ENCODE measurements at places on chromosomes 11 and 22.

DNA sequence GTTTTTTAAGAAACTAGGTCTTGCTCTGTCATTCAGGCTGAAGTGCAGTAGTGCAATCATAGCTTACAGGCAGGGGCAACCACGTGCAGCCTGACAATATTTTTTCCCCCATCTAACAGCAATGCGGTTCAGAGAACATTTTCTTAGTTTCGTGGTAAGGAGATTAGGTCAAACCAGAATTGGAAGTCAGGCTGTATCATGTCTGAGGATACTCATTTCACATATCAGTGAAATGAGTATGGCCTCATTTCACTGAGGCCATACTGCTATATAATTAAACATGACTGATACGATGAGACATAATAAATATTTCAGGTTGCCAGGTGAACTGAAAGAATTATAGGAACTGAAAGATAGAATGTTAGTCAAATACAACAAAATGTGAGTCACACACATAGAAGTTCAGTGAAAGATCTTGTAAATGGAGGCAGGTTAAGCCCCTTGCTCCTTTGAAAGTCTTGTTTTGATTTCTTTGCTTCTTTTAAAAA lies 32.5 kb upstream of the IZUMO1R start:
- DNase-seq, result no peak

GRCh38 chr11:65121447-65121864 lies 478 bp downstream of the FAU start:
- no peak for DNase-seq

- DNase-seq, result no peak
These were observed 62.9 kb upstream of the ATXN10 start for GRCh38 chr22:45608763-45609180.

- no peak for DNase-seq
These were observed 22.7 kb downstream of the EFCAB6 start for GRCh38 chr22:43789452-43789851.

DNA sequence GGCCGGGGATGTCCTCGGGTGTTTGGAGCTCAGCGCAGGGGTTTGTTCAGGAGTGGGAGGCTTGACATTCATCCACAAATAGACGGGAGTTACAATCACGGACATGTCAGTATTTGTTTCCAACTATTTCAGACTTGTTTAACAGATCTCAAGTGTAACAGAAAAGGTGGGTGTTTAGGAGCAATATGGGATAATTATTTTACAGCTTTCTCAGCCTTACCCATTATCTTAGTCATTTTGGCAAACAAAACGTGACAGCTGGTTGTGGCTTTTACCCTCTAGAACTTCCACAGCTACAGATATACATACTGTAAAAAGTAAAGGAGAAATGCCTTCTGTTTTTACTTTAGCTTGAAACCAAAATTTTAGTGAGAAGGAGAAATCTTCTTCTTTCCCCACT lies 178.7 kb upstream of the TMEM45B start:
- DNase-seq, result no peak

DNA sequence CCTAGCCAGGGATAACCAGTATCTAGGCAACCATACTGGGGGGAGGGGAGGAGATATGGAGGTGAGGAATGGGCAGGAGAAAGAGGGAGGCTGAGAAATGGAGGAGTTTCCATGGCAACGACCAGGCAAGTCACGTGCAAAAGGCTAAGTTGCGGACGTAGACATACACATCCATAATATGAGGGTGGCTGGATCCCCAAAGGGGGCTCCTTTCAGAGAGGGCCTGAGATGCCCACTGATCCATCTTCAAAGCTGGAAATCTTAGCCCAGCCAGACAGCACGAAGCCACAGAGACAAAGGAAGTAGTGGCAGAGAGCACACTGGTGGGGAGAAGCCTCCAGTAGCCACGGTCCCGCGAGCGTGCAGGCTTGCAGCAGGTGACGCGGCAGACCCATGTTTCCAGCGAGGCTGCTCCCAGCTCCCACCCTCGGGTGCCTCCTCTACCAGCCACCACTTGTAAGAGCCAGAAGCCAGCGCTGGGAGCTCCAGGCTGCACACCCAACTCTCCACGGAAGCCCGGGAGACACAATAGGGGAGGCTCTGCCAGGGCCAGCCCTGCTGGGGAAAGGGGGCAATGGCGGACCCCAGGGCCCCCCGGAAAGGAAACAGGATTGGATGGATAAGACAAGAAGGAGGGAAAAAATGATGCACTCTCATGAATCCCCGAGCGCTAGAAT lies 938 bp downstream of the FXYD6 start:
- no peak for DNase-seq

DNA sequence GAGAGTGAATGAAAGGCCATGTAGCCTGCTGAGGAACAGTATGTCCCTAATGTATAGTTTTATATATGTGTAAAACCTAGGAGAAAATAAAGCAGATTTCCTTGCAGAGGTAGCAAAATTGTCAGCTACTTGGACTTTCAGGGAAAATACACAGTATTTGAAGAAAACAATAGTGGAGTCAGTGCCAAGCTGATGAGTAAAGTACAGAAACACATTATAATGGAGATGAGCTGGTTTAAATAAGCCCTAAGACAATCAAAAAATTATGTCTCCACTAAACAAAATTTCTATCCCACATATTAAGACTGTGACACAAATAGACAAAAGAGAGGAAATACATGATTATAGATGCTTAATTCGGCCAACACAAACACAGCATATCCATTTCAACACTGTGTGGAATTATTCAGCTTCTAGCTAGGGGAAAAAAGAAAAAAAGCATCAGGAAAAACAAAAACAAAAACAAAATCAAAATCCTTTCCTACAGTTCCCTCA lies 75.9 kb downstream of the MAML2 start:
- DNase-seq, result no peak

- DNase-seq, result no peak
These were observed 2.4 kb upstream of the SGSM3 start for GRCh38 chr22:40368016-40368415.

- no peak for DNase-seq
These were observed 471 bp upstream of the AHNAK start for GRCh38 chr11:62546929-62547625.

DNA sequence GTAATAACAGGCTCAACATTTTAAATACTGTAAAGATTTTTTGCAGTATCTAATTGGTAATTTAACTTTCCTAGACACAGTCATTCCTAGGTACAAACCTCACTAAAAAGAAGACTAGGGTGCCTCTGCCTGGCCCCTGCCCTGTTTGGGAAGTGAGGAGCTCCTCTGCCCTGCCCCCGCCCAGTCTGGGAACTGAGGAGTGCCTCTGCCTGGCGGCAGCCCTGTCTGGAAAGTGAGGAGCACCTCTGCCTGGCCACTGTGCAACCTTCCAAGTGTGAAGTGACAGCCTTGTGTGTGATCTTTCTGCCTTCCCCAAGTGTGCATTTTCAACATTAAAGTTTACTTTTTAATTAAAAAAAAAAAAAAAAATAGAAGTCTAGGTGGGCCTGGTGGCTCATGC lies 4.2 kb downstream of the CHORDC1 start:
- no peak for DNase-seq

DNA sequence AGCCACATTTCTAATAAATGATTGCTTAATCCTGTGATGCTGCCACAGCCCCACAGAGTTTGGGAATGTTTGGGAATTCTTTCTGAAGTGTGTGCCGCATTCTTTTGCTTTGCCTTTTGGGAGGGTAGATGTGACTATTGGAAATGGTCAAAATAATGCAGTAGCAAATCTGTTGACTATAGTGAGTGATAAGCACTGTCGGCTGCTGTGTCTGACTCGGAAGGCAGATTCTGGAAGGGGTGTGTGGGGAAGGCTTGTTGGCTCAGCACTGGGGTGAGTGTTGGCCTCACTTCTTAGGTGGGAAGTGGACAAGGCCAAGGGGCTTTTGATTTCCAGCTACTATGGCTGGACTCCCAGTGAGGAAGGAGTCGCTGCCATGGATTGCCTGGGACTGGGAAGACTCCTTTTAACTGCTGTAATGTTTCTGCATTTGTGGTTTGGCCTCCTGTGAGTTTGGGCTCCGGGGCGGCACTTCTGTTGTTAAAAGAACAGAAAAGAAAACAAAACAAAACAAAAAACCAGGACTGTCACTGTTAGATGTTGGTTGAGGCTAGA lies 20.1 kb downstream of the ZBTB16 start:
- no peak for DNase-seq

DNA sequence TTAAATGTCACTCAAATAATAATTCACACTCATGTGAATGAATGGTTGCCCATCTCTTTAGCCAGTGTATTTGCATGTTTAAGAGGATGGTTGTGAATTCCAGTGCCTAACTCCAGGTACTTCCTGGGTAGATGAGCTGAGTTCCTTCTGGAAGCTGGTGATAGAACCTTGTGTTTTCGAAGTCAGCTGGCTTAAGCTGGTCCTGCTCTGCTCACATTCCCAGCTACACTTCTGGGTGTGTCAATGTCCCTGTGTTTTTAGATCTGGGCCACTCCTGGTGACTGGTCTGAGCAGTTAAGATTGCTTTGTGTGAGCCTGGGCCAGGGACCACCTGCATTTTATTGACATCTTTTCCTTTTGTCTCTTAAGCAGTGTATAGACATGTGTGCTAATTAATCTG lies 10.6 kb downstream of the TEAD1 start:
- DNase-seq, result no peak

DNA sequence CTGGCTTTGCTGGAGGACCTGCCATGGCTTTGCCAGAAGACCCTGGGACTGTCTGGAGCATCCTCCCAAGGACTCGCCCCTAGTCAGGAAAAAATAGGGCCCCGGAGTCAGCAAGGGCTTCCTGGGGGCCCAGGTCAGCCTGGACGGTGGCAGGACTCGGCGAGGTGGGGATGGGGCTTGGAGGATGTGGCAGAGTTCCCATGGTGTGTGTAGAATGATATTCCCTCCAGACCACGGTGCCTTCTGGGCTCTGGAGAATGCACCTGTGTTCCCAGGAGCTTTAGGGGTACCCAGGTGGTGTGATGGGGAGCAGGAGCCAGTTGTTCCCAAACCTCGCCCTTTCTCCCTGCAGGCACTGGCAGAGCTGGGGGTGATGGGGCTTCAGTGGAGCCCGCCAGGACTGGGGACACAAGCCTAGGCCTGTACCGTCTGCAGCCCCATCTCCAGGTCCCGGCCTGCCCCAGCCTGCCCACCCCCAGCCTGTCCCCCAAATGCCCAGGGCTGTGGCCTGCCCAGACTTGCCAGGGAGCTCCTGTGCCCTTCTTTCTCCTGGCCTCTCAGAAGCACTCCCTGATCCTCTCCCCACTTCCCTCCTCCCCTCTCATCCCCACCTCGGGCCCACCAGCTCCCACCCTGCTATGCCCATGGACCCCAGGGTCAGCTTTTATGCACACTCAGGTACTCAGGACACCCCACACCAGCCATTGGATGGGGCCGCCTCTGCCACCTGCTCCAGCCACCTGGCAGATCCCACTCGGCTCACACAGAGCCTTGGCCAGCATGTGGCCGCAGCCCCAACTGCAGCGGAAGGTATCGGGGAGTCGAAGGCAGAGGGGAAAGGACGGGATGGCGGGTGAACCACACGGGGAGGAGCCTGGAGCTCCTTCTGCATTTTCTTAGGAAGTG lies 82.1 kb downstream of the CDKN1C start:
- DNase-seq, result no peak

GRCh38 chr11:124736736-124737135 lies 3.0 kb upstream of the NRGN start:
- no peak for DNase-seq

GRCh38 chr22:36528341-36528740 lies 625 bp downstream of the EIF3D start:
- no peak for DNase-seq

DNA sequence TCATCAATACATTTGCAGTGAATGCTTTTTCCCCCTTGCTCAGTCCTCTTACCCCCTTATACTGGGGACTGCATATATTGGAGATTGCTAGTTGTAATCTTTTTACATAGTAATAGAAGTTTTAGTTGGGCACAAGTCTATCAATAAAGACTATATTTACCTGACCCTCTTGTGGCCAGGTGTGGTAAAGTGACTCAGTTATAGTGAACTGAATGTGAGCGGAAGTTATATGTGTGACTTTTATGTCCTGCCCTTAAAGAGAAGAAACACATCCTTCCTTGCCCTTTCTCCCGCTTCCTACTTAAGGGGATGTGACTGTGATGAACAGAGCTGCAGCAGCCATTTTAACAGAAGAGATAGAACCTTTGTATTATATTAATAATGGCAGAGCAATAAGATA lies 362.0 kb downstream of the METTL15 start:
- DNase-seq, result no peak

DNA sequence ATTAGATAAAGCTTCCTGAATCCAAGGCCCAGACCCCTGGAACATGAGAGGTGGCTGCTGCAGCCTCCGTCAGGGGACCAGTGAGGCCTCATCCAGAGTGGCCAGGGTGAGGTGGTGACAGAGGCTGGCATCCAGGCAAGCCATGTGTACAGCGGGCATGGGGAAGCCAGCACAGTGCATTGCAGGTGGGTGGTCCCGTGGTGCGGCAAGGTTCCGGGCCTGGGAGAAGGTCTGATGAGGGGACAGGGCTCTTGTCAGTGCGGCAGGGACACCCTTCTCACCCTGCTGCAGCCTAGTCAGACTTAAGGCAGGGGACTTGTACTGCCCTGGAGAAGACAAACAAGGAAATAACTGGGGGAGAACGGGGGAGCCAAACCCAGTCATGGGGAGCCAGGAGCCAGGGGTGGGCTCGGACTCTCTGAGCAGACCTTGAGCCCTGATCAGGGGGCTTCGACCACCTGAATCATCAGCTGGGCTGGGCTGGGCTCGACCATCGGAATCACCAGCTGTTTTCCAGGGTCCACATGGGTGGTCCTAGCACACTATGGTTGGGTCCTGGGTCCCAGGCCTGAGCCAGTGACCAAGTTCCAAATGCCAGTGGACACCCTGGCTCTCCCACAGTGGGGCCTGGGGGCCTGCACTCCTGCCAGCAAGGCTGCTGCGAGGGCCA lies 5.1 kb downstream of the TTC38 start:
- no peak for DNase-seq

DNA sequence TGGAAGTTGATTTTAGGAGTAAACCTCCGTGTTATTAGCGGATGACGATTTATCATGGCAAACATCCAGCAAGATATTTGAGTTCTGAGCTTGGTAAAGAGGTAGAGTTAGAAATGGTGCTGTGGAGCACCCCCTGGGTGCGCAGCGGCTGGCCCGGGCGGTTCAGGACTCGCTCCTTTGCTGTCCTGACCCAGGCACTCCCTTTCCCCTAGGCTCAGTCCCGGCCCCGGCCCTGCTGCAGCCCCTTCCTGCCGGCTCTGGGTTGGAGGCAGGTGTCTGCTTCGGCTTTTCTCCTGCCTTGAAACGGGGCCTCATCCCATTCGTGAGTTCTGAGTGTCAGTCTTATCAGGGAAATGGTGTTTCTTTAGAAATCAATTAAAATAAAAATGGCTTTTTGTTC lies 33.4 kb downstream of the AP2A2 start:
- no peak for DNase-seq

DNA sequence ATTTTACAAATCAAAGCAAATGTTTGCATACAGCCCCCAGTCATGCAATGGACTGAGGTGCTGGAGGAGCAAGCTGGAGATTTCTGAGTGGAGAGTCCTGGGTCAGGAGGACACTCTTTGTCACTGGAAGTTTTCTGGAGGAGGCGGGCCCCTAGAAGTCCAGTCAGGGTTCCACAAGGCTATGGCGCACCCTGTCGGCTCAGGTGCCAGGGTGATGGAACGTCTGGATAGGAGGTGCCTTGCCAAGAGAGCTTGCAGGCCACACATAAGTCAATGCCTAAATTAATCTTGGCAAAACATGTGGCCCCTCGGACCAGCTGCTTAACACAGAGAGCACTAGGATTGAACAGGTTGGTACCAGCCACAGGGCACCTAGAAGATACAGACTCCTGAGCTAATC lies 174.7 kb upstream of the CADM1 start:
- no peak for DNase-seq

Data from stimulated activated CD4-positive, alpha-beta T cell treated with anti-CD3 and anti-CD28 coated beads, Interleukin-1b, Interleukin-23, amount 100 ng/mL, for 24 hours (primary cell).